Stimulated activated CD4-positive, alpha-beta T cell treated with anti-CD3 and anti-CD28 coated beads, Interleukin-2, amount 100 ng/mL, for 24 hours (primary cell): ENCODE measurements at places on chromosomes 5 and 9.

DNA sequence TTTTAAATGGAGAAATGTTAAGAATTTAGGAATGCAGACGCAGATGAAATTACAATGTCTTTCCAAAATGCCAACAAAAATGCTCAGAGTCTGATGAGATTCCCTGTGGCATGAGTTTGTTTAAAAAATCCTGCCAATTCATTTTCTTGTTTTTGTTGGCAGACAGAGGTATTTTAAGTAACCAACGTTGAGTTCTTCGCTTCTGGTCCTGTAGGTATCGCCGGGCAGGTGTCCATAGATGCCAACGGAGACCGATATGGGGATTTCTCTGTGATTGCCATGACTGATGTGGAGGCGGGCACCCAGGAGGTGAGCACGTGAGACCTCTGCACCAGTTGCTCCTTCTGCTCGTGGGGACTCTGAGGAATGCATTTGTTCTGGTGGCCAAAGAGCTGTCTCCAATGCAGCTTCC lies 69.4 kb downstream of the NPR3 start:
- DNase-seq: no peak

DNA sequence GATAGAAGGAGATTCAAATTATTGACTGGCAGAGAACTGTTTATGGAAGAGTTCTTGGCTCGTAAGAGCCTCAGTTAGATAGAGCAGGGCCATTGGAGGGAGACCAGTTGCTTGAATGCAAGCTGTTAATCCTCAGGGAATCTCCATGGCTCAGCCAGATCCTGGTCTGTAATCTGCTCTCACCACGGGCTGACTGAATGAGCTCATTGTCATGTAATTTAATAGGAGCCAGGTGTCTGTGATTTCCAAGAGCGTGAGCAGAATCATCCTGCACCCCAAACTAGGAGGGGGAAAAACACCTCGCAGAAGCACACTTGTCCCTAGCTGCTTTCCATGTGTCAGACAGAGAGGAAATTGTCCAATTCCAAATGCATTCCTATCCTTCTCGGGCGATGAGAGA lies 19.1 kb upstream of the KCNMB1 start:
- DNase-seq: no peak

DNA sequence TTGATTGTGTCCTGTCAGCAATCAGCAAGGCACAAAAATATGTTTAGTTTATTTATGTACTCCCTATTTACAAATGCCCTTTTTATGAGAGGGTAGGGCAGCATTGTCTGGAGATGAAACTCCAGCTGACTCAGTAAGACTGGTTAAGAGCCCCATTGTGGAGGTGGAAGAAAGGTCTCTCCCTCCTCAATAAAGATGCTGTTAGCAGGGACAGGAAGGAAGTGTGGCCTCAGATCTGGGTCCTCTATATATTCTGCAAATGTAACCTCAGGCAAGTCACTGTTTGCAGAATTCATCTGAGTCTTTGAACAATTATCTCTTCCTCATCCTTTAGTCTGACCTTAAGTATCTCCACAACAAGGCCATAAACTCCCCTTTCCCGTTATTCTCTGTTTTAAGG lies 48.3 kb upstream of the TRAF1 start:
- no peak for DNase-seq

DNA sequence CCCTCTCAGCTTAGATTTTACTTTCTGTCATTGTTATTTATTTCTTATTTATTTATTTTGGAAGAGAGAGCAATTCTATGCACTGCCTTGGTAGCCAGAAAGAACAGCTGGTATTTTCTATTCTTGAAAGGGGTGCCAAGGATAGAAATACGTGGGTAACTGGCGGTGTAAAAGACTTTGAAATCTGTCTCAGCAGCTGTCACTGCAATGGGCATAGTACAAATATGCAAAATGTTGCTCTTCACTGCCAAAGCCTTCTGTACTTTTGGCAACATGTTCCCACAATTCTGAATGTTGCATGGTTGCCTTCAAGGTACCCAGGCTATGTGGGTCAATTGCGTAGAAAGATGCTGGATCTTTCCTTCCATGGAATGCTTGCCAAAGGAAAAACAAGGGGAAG lies 230.2 kb upstream of the EDIL3 start:
- DNase-seq: no peak

GRCh38 chr5:93302711-93303110 lies 278.3 kb downstream of the NR2F1-AS1 start:
- DNase-seq: no peak

DNA sequence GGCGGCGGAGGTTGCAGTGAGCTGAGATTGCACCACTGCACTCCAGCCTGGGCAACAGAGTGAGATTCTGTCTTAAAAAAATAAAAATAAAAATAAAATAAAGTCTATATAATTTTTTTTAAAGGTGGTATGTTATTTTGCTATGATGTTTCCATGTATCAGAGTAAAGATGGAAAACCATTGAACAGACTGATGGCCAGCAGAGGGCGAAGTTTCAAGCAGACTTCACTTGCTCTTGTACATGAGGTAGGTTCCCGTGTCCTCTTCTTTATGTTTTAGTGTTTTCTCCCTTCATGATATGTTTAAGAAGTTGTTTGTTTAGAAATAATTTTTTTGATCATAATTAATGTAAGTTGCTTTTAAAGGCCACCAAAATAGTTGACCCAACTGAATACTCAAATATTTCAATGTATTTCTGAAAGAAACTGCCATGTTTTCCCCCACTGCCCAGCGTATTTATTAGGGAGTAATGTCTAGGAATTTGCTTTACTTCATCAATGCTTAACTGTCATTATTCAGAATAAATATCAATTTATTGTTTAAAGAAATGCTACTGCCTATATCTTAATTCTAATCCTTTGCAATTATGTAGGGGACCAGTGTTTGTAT lies 146.4 kb downstream of the HACD4 start:
- peak; percentile 65 for DNase-seq

GRCh38 chr5:1005904-1006655 lies 2.5 kb upstream of the NKD2 start:
- no peak for DNase-seq

GRCh38 chr9:128161215-128161902 lies 1.3 kb downstream of the BBLN start:
- DNase-seq: no peak

- no peak for DNase-seq
Observed at GRCh38 chr9:115192280-115192679, 74.3 kb upstream of the TNC start.

DNA sequence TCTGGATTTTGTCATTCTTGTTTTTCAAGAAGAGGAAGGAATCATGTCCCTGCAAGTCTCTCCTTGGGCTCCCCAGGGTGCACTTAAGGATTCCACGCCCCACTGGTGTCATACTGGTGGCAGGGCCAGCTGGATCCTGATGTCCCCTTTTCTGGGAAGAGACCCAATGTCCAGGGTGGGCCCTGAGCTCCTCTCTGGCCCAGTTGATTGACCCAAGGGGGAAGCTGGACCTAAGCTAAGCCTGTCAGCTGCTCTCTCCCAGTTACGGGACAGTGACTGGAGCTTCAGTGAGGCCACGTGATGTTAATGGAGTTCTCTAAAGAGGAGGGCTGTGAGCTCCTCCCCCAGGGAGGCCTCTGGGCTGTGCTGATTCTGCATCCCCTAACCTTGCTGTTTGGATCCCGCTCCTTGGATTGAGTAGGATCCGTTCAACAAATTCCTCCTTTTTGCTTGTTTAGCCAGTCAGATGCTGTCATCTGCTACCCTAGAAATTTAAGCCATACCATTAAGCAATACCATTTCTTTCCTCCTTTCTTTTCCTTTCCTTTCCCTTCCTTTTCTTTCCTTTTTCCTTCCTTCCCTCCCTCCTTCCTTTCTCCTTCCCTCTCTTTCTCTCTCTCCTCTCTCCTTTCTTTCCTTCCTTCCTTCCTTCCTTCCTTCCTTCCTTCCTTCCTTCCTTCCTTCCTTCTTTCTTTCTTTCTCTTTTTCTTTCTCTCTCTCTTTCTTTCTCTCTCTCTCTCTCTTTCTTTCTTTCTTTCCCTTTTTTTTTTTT lies 17.2 kb downstream of the NKX2-5 start:
- DNase-seq: no peak

GRCh38 chr5:119309326-119309725 lies 46.5 kb upstream of the TNFAIP8 start:
- DNase-seq: no peak

- DNase-seq: no peak
Observed at GRCh38 chr9:112044186-112044585, 130.9 kb downstream of the SUSD1 start.

DNA sequence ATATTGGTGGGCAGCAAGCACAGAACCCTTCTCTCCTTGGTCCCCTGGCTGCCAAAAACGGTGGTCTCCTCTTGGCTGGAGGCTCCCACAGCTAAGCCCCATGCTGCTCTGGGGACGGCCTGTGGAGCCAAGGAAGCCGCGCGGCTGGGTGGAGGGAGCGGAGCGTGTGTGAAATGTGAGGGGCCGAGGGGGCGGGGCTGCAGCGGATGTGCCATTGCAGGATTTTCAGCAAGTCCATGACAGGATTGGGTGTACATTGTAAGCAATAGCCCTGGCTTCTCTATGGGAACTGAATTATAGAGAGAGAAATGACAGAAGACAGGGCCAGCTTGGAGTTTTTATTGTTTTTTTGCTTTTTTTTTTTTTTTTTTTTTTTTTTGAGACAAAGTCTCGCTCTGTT lies 336.5 kb downstream of the DIRAS2 start:
- no peak for DNase-seq

GRCh38 chr9:72441848-72442607 lies 77.0 kb upstream of the ZFAND5 start:
- no peak for DNase-seq

GRCh38 chr5:58185801-58186200 lies 274.1 kb downstream of the PLK2 start:
- DNase-seq: no peak

DNA sequence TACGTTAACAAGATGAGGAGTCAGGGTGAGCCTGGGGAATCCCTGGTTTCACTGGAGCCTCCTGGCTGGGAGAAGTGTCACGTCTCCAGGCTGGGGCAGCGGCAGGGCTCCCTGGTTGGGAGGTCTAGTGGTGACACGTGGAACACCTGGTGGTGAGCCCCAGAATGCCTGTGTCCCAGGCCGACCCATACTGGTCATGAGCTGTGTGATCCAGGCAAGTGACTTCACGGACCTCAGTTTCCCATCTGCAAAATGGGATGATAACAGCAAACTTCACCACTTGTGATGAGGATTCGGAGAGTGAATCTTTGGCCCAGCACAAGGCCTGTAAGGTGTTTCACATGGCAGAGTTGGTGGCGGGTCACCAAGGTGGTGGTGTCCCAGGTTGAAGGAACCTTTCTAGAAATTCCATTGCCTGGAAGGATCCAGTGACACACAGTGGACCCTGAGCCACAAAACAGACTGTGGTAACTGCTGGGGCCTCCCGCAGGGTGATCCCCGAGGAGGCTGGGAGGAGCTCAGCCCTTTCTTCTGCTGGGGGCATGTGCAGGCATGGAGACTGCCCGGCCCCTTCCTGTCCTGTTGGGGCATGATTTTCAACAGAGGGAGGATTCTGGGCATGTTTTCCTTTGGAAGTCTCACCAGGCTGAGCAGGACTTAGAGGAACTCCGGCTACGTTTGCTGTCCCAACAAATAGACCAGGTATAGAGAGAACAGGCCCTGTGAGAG lies 153.9 kb upstream of the IER5L start:
- no peak for DNase-seq

- no peak for DNase-seq
Observed at GRCh38 chr5:82881571-82882174, 195.5 kb downstream of the TMEM167A start.

DNA sequence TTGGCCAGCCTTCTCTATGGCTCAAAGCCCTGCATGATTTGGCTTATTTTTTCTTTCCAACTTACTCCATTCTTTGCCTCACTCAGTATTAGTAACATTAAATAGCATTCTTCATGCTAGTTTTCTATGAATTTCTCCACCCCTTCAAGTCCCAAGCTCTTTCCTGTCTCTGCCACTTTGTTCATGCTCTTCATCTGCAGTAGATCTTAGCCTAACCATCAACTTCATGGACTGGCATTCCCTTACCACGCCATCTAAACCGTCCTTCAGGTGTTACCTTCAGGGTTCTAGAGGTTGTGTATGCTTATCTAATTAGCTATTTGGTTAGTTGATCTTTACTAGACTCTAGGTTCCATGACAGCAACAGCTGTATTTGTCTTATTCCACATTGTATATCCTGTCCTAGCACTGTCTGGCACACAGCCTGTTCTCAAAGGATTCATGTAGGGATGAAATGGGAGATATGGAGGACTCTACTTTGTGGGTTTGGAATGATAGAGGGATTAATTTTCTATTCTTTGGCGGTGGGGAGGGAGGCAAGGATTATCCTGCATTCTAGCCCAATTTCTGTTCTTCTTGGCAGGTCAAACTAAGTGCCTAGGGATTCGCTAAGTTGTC lies 26.4 kb downstream of the TMEM167A start:
- no peak for DNase-seq

DNA sequence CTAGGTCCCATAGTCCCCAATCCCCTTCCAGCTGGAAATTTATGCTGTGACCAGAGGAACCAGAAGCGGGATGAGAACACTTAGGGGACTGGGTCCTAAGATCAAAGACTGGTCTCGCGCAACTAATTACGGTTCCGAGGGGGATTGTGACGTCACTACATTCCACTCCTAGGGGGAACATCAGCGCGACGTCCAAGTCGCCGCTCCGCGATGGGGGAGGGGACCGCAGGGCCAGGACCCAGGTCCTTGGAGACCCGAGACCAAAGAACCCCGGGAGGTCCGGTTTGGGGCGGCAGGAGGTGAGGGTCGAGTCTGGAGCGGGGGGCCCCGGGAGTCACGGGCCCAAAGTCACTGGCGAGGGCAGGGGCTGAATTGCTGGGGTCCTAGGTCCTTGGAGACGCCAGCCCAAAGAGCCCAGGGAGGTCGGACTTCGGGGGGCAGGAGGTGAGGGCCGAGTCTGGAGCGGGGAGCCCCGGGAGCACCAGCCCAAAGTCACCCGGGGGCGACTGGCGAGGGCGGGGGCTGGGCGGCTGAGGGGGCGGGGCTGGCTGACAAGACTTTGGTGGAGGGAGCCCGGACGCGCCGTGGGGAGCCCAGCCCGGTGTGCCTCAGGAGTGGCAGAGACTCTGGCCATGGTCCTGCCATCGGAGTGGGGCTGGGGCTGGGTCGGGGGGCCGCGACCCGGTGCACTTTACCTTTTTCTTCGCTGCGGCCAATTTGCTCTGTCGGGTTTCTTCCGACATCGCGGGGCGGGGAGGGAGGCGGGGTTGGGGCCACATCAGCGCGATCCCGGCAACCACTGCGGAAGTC lies at the start of gene GOLGA2:
GOLGA2 (minus strand) TSS at position 810 of the 810 bp plus-strand sequence; CDS start at position 779, 31 bp downstream.
- DNase-seq: peak; percentile 13

DNA sequence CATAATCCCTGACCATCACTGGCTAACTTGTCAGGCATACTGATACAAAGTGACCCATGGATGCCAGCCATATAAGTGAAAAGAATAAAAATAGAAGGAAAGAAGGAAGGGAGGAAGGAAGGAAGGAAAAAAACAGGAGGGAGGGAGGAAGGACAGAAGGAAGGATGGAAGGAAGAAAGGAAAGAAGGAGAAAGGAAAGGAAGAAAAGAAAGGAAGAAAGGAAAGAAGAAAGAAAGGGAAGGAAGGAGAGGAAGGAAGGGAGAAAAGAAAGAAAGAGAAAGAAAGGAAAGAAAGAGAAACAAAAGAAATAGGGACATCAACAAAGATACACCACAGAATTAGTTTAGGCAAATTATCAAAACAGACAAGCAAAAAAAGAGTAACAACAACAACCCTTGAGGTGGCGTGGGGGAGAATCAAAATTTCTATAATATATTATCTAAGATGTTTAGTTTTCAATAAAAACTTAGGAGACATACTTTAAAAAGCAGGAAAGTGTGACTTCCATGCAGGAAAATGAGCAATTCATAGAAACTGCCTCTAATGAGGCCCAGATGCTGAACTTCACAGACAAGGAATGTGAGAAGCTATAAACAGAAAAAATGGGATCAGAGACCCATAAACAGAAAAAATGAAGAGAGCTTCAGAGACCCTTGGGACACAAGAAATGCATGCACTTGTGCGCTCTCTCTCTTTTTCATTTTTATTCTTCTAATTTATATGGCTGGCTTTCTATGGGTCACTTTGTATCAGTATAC lies 96.1 kb upstream of the NFIL3 start:
- no peak for DNase-seq
